T-helper 22 cell (primary cell): ENCODE measurements at places on chromosomes 2 and 18.

DNA sequence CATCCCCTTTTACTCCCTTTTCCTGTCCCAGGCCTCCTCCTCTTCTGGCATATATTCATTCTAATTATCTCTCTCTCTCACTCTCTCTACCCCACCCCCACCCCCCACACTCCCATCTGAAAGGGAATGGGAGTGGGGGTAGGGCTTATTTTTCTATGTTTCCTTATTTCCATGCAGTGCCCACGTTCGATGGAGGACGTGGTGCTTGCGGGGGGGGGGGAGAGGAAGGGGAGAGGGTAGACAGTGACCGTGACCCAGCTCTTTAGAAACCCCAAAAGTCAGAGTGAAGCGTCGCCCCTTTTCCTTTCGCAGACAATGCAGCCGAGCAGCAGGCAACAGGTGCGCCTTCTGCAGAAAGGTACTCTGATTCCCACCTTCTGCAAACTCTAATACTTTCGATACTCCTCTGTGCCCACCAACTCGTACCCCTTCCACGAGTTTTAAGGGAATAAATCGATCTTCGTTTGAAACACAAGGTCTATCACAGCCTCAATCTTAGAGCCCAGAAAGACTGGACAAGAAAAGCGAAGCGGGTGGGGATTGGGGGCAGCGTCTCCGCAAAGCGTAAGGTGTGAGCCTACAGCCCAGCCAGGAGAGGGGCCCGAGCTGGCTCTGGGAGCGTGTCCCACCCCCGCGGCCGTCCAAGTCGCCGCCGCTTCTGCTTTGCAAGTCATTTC, 891 bp upstream of the NR4A2 start:
- no peak for DNase-seq

DNA sequence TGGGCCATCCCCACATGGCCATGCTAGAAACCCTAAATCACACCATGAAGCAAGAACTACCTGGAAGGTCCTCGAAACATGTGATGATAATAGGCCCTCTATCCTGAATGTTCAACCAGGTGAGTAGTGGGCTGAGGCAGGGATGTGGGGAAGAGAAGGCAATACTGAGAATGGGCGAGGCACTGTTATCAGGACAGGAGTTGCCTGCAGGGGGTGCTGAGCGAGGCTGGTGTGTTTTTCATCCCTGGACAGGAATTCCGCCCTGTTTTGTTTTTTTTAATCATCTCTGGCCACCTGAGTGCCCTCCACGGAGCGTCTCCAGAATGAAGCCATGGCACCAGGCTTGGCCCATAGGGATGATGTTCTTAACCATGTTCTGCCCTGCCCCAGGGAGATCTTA, 103.0 kb upstream of the SOX11 start:
- DNase-seq = no peak

GRCh38 chr2:204133476-204133875, 196.9 kb downstream of the ICOS start:
- DNase-seq = no peak

DNA sequence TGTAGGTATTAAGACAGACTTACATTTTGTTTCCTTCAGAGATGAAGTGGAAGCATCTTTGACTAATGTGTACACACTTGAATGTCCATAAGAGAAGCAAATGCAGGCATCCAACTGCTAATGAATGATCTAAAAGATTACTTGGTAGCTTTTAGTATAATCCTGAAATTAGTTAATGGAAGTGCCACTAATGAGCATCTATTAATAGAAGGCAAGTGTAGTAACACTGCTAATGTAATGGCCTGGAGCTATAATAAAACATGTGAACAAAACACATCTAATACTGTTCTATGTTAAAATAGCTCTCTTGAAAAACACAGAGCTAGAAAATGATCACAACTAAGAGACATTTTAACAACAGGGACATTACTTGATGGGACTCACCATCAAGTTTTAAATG, 225.3 kb downstream of the SLC8A1 start:
- DNase-seq = no peak

DNA sequence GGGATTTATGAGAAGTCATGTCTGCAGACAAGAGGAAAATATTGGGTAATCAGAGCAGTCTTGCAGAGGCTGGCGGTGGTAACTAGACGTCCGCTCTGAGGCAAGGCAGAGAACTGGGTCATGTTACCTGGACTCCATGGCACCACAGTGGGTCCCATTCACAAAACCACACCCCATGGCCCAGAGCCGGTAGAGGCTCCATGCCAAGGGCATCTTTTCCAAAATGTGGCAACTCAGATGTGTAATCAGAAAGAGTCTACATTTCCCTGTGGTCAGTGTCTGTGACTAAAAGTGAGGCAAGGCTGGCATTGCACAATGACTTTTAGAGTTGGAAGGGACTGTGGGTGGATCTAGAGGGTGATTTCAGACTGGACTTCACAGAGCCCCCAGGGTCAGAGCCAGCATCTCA, 113.1 kb downstream of the MREG start:
- DNase-seq = no peak

DNA sequence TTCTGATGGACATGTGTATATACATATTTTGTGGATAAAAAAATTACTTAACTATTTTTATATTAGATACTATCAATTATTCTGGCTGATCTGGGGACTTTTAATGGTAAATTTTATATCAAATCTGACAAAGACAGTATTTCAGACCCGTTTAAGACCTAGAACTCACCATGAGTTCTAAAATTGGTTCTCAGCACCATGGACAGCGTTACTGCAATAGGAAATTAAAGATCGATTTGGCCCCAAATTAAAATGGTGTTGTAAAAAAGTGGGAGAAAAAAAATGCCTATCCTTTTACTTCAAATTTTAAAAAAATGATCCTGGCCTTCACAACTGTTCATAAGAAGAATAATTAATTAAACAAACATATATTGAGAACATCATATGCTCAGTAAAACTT, 919 bp upstream of the SCN2A start:
- DNase-seq = no peak

GRCh38 chr18:56569416-56569815, 69.0 kb downstream of the TXNL1 start:
- no peak for DNase-seq

DNA sequence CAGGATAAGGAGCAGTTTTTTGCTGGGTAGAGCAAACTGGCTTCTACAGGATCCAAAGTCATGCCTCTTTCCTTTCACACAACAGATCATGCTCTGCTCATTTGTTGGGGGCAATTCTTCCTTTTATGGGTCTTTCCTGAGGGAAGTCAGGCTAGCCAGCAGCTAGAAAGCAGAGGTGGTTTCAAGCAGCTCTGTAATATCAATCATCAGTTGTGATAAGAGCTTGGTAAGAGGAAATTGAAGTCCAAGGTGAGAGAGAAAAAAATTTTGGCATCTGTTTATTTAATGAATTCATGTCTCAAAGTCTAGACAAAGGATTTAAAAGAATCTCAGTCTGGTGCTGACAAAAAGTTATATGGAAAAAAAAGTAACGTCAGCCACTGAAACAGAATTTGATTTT, 6.2 kb downstream of the TMEM87B start:
- no peak for DNase-seq

DNA sequence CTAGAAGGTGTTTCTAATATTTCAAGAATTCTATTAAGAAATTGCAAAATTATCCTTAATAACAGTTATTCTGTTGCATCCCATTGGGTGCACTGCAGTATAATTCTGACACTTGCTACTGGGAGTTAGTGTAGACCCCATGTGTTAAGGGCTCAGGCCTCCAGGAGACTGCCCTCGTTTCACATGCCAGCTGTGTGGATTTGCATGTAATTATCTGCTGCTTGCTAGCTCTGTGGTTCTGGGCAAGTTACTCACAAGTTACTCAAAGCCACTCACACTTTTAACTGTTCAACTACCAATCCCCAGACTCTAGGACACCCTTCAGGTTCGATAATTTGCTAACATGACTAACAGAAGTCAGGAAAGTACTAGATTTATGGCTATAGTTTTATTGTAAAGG, 38.6 kb downstream of the ST6GAL2 start:
- no peak for DNase-seq

- DNase-seq = no peak
Observed at GRCh38 chr18:60446821-60447220, 74.2 kb upstream of the MC4R start.

- DNase-seq = no peak
Observed at GRCh38 chr2:61718965-61719364, 134.9 kb downstream of the FAM161A start.

- DNase-seq = no peak
Observed at GRCh38 chr18:76958692-76959341, 136.5 kb downstream of the ZNF236 start.

GRCh38 chr2:131064589-131065512, 28.4 kb downstream of the FAM168B start:
- DNase-seq = no peak

DNA sequence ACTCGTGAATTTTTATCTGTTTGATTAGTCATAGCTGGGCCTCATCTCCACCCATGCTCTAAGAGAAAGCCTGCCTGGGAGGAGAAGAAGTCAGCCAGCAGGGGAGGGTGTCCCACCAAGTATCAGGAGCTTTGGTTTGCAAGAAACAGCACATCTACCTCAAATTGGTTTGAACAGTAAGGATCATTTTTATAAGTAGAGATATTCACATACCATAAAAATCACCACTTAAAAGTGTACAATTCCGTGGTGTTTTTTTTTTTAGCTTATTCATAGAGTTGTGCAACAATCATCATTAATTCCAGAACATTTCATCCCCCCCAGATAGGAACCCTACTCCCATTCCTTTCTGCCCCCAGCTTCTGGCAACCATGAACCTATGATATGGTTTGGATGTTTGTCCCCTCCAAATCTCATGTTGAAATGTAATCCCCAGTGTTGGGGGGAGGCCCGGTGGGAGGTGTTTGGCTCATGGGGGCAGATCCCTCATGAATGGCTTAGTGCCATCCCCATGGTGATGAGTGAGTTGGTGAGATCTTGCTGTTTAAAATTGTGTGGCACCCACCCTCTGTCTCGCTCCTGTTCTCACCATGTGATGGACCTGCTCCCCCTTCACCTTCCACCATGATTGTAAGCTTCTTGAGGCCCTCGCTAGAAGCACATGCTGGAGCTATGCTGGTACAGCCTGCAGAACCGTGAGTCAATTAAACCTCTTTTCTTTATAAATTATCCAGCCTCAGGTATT, 36.2 kb upstream of the HS6ST1 start:
- no peak for DNase-seq

DNA sequence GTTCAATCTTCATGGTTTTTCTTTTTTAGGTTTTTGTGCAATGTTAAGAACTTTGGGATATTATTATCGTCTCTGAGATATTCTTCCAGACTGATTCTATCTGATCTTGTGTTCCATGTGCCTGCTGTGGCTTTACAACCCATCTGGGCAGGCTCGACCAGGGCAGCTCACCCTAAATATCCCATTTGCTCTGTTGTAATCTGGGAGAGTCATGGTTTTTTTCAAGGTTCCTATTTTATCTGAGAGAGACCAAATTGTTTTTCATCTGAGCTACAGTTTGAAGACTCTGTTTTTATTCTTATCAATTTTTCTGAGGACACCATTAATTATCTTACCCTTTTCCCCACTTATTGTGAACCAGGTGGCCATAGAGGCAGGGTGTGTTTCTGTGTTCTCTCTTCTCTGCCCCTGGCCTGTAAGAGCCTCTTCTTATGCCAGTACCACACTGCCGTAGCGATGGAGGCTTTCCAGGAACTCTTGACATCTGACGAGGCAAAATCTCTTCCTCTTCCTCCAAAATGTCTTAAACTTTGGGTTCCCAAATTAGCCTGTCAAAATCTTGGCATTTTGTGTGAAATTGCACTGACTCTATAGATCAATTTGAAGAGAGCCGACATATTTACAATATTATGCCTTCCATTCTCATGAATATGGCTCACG, 3.1 kb downstream of the SP140L start:
- DNase-seq = no peak

- DNase-seq = no peak
Observed at GRCh38 chr18:63784787-63785452, 9.7 kb downstream of the SERPINB7 start.

DNA sequence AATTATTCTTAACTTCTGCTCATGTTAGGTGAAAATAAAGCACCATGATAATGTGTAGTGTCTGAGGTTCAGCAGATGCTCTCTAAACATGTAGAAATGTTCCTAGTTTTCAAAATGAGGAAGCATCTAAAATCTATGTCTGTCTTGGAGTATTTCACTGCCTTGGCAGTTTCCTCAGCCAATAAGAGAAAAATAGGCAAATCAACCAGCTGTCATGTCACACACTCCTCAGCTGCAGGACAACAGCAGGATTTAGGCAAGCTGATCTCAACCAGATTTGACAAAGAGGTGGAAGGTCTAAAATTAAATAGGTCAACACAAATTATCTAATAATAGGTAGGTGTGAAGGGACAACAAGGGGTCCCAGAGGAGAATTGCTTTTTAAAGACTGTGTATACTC, 164.1 kb upstream of the BOD1L2 start:
- DNase-seq = no peak

GRCh38 chr2:150778828-150779227, 291.4 kb upstream of the RND3 start:
- no peak for DNase-seq

GRCh38 chr2:54681416-54681815, 42.0 kb upstream of the EML6 start:
- no peak for DNase-seq

GRCh38 chr2:12702168-12703121, 14.3 kb upstream of the TRIB2 start:
- no peak for DNase-seq

- DNase-seq = no peak
Observed at GRCh38 chr18:49285627-49286026, 174.8 kb downstream of the DYM start.

- DNase-seq = no peak
Observed at GRCh38 chr2:110741491-110741980, 9.2 kb downstream of the ACOXL start.

DNA sequence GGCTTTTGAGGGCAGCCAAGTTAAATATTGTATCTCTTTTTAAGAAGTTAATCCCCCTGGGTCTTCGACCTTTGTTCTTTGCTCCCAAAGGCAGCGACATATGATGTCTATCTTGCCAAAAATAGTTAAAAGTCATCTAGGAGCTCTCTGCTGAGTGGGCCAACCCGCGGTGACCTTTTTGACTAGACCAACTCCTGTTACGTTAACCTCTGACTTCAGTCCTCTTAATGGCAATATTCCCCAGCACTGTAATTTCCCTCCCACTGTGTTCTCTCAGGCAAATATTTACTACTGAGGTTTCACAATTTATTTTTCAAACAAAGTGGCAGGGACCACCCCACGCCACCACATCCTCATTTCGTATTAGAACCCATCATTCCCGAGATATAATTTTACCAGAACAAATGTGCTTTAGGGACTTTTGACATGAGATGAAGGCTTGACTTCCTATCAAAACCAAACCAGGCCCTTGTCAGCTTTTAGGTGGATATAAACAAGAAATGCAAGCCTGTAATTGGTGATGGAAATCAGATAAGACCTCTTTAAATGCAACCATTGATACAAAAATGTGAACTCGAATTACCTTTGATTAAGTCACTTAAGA, 764.7 kb downstream of the SATB2 start:
- no peak for DNase-seq

GRCh38 chr2:8643250-8643995, 38.4 kb upstream of the ID2 start:
- DNase-seq = no peak
